ENCODE measurements at places on chromosomes 1 and 21.

GRCh38 chr1:27235827-27236226, 1.4 kb downstream of the WDTC1 start:
- no peak for DNase-seq

- no peak for DNase-seq
Observed at GRCh38 chr21:43834146-43834905, 30.7 kb upstream of the AGPAT3 start.

DNA sequence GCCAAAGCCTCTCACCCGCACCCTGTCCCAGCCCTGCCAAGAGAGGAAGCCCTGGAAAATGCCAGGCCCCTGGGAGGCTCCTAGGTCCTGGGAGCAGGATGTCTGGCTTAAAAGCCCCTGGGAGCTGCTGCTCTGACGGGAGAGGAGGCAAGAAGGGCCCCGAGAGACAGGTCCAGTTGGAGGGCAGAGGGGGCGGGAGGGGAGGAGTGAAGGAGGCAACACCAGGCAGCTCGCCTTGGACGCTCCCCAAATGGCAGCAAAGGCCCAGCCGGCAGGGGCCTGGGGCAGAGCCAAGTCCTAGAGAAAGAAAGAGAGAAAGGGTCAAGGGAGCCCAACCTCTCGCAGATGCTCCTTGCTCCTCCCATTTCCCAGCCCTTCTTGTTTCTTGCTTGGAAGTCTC, 6.8 kb downstream of the ETV3L start:
- DNase-seq = peak; percentile 32

DNA sequence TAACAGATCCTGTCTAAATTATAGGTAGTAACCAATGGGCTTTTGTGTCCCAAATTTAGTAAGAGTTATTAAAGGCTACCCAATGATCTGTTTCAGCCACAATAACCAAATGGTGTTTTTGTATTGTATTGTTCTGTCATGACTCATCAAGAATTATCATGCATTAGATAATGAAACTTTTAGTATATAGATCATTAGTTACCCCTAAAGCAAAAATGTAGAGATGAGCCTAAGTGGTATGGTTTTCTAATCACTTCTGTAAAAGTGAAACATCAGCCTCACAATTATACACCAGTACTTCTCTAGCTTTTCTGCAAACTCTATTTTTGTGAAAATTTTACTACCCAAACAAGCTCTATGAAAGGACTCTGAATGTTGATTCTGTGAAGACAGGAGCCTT, 71.4 kb downstream of the LRRC7 start:
- DNase-seq = no peak

GRCh38 chr1:172448995-172449584, 5.2 kb upstream of the PIGC start:
- no peak for DNase-seq

- no peak for DNase-seq
Observed at GRCh38 chr1:119485201-119485600, 21.8 kb upstream of the HSD3B1 start.

- DNase-seq = no peak
Observed at GRCh38 chr1:162663589-162664106, 31.4 kb downstream of the DDR2 start.

- no peak for DNase-seq
Observed at GRCh38 chr1:38285807-38286530, 239.4 kb upstream of the POU3F1 start.

GRCh38 chr1:225611537-225612223, 41.2 kb downstream of the ENAH start:
- no peak for DNase-seq

DNA sequence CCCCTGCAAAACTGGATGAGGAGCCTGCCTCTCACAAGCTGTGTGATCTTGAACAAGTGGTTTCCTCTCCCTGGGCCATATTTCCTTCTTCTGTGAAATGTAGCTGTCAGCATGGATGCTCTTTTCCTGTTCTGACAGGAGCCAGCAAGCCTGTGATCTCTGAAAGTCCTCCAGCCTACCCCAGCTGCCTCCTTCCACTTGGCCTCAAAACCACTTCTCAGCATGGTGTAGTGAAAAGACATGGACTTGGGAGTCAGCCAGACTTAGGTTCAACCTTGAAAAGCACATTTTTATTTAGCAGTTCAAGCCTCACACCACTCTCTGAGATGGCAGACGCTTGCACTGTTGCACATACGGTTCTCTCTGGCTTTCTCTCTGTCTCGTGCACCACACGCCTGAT, 292.9 kb upstream of the DUSP10 start:
- DNase-seq = no peak

- DNase-seq = no peak
Observed at GRCh38 chr1:73604211-73604610, 593.8 kb downstream of the LRRIQ3 start.

- no peak for DNase-seq
Observed at GRCh38 chr1:106465666-106466065, 590.8 kb upstream of the PRMT6 start.

DNA sequence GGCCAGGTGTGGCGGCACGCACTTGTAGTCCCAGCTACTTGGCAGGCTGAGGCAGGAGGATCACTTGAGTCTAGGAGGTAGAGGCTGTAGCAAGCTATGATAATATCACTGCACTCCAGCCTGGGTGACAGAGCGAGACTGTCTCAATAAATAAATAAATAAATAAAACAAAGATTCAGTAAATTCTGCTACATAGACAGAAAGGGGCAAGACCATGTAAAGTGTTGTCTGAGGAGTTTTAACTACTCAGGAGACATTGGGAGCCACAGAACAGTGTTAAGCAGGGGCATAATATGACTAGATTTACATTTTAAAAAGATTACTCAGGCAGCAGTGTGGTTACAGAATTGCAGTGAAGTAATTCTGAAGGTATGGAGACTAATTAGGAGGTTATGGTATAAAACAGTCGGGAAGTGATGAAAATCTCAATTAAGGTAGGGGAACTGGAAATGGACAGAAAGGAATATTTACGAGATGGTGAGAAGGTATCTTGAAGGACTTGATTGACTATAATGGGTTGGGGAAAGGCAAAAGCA, 94.7 kb downstream of the ATP1B1 start:
- no peak for DNase-seq

GRCh38 chr1:233566886-233567285, 47.0 kb upstream of the KCNK1 start:
- no peak for DNase-seq

DNA sequence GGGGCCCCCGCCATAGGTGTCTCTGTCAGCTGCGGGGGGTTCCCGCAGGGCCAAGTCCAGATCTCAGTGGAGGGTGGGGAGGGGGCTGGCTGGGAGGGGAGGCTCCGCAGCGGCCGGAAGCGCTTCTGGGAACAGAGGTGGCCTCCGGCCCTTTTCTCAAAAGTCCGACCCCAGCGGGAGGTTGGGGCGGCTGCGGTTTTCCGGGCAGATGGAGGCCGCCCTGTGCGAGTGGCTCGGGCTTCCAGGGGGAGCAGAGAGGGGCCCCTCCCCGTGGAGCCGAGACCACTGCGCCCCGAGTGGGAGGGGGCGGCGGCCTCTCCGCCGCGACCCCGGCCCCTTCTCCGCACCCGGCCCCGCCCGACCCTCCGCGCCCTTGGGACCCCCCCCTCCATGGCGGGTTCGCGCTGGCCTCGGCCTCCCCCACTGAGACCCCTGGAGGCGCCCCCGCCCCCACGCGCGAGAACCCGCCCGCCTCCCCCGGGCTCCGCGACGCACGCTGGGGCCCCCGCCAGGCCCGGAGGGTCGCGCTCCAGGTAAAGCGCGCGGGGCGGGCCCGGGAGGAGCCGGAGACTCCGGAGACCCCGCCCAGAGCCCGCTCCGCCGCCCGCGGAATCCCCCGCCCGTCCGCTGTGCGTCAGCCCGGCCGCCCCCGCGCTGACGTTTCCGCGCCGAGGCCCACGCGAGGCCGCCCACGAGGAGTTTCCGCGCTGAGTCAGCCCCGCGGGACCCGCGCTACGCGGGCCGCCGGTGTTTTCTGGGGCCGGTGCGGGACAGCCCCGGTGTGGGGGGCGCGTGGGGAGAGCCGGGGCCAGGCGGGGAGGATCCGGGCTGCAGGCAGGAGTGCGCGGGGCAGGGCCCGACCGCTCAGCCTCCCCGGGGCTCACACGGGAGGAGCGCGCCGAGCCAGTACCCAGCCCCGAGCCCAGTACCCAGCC, 5.2 kb downstream of the TNFRSF18 start:
- no peak for DNase-seq

- DNase-seq = no peak
Observed at GRCh38 chr1:94539496-94539895, 2.1 kb downstream of the F3 start.

DNA sequence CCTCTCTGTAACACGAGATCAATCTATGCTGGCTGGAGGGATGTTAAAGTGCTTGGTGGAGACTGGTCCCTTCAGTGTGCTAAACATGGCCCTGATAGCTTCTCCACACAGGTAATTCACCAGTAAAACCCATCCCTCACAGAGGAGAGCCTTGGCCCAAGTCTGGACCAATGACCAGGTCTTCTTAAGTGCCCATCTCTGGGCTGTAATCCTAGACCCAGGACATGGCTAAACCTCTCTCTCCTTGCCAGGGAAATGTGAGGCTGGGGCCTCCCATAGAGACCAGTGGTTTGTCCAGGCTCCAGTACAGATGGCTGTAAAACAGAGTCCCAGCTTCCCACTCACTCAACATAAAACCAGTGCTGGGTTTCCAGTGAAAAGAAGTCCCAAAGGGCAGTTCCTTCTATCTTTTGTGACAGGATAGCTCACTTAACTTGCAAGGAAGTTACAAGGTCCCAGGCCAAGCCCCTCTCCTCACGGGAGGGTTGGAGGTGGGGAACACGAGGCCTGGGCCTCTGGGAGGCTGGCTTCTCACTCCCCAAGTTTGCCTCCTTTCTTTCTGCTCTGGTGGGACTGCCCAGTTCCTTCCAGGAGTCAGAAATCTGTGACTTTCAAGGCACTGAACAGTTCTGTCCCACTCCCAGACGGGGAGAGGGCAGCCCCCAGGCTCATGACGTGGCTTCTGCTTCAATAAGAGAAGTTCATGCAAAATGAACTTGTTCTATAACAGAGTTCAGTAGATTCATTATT, 2.2 kb upstream of the KIF17 start:
- DNase-seq = no peak

DNA sequence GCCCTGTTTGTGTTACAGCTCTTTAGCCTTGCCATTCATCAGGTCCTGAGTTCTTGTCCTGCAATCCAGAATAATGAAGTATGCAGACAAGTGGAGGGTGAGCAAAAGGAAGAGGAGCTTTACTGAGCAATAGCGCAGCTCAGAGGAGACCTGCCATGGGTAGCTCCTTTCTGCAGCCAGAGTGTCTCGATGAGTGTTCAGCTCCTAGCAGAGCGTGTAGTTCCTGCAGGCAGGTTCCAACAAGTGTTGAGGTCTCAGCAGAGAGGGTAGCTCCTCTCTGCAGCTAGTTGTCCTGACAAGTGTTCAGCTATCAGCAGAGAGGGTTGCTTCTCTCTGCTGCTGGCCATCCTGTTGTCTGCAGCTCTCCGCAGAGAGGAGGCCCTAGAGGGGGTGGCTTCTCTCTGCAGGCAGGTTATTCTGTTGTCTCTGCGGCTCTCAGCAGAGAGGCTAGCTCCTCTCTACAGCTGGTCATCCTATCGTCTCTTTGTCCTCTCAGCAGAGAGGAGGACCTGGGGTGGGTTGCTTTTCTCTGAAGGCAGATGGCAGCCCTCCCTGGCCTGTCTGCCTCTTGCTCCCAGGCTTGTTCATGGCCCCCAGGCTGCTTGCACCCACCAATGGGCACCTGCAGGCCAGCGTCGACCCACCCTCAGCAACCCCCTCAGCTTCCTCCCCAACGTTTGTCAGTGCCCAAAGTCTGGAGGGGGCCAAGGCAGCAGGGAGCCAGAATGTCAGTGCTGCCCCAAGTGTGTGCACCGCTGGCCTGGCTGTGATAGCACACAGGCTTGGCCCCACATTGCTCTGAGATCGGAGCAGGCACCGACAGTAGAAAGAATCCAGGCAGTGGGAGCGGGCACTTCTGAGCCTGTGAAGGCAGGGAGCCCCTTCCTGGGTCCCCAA, 112.5 kb upstream of the RUNX3 start:
- DNase-seq = no peak

All from hypothalamus (tissue), 51 donors.